ENCODE measurements at places on chromosomes 4 and X.
A peak's percentile ranks its signal among the peaks of the same experiment; 100 is the strongest.

DNA sequence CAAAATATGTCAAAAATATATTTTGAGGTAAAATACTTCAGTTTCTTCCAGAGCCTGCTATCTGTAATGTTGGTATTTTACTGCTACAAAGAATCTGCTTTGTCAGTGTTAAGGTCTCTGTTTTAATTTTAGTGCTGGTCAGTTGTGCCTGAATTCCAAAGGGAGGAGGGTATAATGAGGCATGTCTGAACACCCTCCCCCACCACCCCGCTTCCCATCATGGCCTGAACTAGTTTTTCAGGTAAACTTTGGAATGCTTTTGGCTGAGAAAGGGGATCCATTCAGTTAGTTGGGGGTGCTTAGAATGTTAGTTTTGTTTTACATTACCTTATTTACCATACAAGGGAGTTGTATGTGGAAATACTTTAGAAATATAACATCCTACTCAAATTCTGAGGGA is 158.5 kb downstream of the MID1IP1 start:
- DNase-seq: no peak

DNA sequence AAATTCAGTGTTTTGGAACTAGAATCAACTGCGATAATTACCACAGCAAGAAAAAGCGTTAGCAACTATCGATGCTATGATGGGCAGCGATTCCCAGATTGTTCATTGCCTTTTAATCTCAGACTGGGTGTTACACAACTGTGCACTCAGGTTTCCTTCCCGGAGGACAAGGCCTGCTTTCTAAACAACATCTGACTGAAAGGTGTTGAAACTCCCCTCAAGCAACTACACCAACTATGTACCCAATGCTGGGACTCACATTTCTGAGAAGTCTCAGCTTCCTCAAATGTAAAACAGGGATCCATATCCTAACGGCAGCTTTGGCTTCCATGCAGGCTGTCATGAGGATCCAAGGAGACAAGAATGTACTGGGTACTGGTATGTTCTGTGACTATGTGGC is 8.2 kb downstream of the GABRE start:
- DNase-seq: no peak

GRCh38 chrX:9534686-9535085 is 69.8 kb downstream of the TBL1X start:
- DNase-seq: peak; percentile 61

DNA sequence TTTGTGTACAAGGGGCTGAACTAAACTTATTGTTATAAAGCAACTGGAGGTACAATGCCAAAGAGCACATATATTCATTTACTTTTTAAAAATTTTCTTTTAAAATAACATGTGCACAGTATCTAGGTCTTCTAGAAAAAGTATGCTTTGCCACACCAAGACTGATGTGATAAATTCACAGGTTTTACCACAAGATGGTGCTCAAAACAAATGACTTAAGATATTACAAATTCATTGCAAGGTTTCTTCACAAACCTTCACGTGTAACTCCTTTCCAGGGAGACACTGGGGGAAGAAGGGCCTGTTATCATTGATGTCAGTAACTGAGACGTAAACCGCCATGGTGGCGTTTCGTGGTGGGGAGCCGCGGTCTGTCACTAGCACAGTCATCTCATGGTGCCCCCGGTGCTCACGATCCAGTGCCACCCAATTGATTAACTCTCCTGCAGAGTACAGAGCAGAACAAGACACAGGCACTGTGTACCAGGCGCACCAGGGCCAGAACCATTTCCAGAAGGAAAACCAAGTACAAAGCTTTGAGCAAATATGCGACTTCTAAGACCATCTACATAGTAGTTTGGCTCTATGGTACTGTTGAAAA is 162.2 kb downstream of the DCHS2 start:
- peak; percentile 46 for DNase-seq

GRCh38 chr4:1579901-1580691 is 104.0 kb downstream of the FAM53A start:
- DNase-seq: peak; percentile 80

DNA sequence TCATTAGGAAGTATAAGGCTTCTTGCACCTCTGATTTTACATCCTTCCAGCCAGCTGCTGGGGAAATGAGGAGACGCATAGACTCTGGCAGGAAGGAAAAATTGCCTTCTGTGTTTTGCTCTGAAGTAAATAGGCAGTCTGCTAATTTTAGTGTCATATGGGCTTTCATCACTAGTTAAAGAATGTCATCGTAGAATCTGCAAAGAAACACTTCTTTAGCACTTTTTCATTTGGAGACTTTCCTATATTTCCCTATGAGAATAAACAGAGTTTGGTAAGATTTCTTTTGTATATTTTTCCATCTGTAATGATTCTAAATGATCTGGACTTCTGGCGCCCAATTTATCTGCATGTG is 3.3 kb downstream of the ADGRL3 start:
- no peak for DNase-seq

GRCh38 chr4:54737421-54737820 is 79.7 kb downstream of the KIT start:
- no peak for DNase-seq

GRCh38 chr4:27006646-27007045 is 146.0 kb downstream of the STIM2 start:
- no peak for DNase-seq

DNA sequence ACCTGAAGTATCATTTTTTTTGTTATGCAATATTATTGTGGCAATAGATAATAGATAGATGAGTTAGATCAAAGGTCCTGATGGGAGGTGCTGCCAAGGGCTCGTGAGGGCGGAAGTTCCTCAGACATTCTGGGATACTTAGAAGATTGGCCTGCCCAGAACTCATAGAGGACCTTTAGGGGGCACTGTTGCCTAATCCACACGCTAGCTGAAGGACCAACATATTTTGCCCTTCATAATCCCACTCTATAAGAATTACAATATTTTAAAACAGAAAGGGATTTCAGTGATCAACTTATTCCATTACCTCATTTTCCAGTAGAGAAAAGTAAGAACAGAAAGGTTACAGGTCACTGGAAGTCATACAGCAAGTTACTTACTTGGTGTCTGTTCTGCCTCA is 22.9 kb upstream of the COX7B2 start:
- DNase-seq: peak; percentile 67

DNA sequence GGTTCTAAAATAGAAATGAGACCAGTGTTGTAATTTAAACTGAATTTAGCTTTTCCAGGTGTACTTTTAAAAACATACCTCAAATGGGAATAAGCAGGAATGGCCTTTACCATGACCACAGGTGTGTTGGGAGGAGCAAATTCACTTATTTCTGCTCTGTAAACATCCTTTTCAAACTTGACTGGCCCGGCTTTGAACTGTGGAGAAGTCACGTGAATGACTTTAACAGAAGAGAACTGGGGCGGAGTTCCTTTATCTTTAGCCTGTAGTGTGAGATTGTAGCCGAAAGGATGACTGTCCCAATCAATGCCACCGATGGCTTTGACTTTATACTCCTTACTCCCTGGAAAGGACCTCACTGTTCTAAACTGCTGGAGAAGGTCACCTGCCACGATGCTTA is 15.1 kb downstream of the FAT1 start:
- no peak for DNase-seq

- no peak for DNase-seq
Observed at GRCh38 chr4:84264652-84265051, 234.4 kb downstream of the NKX6-1 start.

GRCh38 chrX:132958091-132958703 is at the start of gene HS6ST2:
TSS of gene HS6ST2 (minus strand) at chrX:132958629.
- no peak for DNase-seq

- no peak for DNase-seq
Observed at GRCh38 chr4:172134521-172134920, 321.3 kb downstream of the GALNTL6 start.

- no peak for DNase-seq
Observed at GRCh38 chrX:25019707-25020390, 4.1 kb upstream of the ARX start.

DNA sequence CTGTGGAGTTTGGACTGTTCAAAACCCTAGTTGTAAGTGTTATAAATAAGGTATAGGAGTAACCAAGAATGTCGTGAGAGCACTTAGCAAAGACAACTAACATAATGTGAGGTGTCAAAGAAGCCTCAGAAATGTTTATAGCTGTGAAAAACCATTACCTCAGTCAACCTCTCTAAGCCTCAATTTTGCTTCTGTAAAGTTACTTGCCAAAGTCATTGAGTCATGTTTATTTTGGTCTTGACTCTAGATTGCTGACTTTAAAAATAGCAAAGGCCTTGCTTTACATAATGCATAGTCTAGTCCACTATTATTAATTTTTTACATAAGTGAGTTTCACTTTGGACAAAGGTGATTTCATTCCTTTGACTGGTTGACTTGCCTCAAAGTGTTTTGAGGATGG is 257.6 kb upstream of the CXXC4 start:
- no peak for DNase-seq

DNA sequence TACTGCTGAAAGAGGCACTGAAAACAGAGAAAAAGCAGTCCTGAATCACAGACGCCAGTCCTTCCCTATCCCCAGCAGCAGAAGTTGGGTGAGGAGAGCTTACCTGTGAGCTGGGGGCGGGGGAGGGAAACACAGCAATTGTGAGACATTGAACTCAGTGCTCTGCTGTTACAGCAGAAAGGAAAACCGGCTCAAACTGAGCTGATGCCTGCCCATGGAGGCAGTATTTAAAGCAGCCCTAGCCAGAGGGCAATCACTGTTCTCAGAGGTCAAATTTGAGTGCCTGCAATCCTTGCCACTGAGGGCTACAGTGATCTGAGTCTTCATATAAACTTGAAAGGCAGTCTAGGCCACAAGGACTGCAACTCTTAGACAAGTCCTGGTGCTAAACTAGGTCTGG is 220.7 kb downstream of the GRXCR1 start:
- no peak for DNase-seq

GRCh38 chr4:8038719-8039251 is 99.1 kb upstream of the AFAP1 start:
- no peak for DNase-seq

GRCh38 chrX:15359701-15360100 is 24.4 kb upstream of the PIGA start:
- DNase-seq: no peak

DNA sequence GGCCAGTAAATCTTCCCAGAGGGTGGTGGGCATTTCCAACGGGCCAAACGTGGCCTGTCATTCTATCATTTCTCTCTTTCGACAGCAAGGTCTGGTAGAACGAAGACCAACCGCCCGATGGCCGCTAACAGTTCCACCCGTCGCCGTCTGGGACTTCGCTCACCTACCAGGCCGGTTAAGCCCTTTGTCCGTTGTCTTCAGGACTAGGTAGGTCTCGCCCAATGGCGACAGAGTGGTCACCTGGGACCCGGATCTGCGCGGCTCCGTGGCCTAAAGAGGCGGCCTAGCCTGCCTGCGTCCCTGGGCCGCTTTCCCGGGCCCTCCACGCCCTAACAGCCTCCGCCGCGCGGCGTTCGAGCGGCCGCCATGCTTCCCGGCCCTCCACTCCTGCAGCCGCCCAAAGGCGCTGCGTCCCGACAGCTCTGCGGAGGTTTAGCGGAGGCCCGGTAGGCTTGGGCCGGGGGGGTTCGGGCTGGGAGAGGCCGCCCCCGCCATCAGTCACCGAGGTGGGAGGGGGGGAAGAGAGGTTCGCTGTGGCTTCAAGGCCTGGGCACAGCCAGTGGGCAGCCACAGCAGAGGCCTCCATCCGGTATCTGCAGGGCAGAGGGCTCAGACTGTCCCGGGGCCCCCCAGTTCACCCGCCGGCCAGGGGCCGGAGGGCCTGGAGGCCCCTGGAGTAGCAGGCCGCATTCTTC is 194.0 kb upstream of the BRWD3 start:
- DNase-seq: no peak

GRCh38 chr4:98502031-98502430 is 156.4 kb downstream of the TSPAN5 start:
- DNase-seq: no peak

- DNase-seq: no peak
Observed at GRCh38 chr4:6806924-6807626, 24.5 kb downstream of the KIAA0232 start.

GRCh38 chr4:110164856-110165255 is 33.6 kb downstream of the ELOVL6 start:
- DNase-seq: no peak

DNA sequence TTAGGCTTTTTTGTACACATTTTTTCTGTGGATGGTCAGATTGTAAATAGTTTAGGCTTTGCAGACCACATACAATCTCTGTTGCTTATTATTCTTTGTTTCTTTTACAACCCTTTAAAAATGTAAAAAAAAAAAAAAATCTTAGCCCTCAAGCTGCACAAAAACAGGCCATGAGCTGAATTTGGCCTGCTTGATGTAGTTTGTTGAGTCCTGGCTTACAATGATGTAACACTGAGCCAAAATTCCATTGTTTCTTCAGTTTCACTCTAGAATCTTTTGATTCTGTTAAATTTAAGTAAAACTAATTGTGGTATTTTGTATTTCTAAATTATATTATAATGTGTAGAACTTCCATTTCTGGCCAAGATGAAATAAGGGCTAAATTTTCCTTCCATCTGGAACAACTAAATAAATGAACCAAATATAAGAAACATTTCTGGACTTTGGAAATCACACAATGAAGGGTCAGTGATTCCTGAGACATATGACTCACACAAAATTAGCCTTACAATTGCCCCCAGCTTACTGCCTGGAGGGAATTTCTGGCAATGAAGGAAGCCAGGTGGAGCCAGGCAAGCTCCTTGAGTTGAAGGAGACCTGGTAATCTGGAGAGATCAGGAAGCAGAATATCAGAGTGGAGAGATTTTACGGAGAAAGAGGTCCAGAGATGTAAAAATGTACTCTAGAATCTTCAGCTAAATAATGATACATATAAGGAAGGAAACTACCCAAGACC is 29.8 kb downstream of the IQCM start:
- DNase-seq: no peak

DNA sequence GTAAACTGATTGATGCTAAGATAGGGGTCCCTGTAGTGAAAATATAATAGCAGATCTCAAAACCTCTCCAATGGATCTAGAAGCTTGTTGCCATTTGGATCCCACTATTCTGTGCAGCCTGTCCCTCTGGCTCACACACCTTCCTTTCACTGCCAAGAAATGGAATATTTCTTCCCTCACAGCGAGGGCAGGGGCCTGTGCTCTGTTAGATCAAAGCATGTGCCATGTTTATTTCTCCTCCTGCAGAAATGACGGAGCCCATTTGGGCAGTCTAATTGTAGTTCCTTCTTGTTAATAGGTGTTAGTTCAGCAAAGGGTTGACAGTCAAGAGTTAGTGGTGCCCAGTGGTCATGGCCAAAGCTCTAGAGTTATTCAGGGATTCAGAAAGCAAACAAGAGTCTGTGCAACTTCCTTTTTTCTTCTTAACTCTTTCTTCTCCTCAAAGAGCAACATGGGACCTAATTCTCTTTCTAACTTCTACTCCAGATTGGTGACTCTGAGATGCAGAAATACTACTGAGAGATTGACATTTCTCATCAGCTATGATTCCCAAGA is 106.8 kb downstream of the STOX2 start:
- DNase-seq: no peak

All from Ammon's horn (tissue), 1 donor.